ENCODE measurements at places on chromosomes 1 and 21.

DNA sequence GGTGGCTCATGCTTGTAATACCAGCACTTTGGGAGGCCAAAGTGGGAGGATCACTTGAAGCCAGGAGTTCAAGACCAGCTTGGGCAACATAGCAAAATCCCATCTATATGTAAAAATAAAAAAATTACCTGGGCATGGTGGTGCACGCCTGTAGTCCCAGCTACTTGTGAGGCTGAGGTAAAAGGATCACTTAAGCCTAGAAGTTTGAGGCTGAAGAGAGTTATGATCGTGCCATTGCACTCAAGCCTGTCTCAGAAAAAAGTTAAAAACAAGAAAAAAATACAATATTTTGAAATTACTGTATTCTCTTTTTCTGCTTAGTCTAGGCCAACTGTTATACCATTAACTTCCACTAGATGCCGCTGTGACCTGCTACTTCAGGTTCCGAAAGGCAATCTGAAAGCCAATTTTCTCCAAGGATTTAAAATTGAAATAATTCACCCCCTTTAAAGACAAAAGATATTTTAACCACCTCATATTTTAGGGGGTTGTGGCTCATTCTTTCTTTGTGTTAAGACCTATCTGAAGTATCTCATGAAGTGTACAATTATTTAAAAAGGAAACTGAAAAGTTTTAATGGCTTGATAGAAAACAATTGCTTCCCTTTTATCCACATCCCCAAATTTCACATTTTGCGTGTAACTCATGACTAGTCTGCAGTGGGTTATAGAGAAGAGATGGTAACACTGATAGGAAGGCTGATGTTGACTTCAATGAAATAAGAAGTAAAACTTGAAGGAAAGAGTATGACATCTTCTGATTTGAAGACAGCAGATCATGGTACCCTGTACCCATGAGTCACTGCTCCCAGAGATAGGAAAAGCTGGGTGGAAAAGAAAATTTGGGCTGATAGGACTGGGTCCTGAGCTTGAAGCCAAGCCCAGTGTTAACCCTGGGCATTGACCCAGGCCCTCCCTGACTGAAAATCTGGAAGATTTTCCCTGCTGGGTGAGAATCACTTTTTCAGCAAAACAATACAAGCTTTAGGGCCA is 24.4 kb upstream of the CLDN14 start:
- DNase-seq = no peak

GRCh38 chr1:203173566-203173965 is 2.1 kb downstream of the MYBPH start:
- no peak for DNase-seq

DNA sequence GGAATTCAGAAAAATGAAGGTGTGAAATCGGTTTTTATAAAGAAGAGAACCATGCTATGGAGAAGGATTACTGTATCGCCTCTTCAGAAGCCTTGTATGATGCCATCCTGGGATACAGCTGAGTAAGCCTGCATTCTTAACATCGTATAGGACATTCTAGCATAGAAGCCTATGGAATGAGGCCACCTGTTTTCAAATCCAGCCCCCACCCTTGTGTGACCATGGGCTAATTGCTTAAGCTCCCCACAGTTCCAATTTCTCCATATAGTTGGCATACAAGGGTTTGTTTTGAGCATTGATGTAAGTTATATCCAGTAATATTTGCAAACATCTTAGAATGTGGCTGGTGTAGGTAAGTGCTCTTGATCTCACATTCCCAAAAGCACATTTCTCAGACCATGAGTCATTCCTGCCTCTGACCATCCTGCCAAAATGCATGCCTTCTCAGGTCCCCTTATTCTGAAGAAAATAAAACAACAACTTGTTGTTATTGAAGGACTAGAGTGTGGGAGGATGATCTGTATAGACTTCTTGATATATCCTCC is 1.5 kb downstream of the OR14A2 start:
- no peak for DNase-seq

- DNase-seq = no peak
Observed at GRCh38 chr1:243501002-243501401, 245.2 kb downstream of the SDCCAG8 start.
